Stimulated activated CD8-positive, alpha-beta memory T cell treated with anti-CD3 and anti-CD28 coated beads, Interleukin-15, amount 100 ng/mL, for 1 hour (primary cell): ENCODE measurements at places on chromosomes 1 and 21.

DNA sequence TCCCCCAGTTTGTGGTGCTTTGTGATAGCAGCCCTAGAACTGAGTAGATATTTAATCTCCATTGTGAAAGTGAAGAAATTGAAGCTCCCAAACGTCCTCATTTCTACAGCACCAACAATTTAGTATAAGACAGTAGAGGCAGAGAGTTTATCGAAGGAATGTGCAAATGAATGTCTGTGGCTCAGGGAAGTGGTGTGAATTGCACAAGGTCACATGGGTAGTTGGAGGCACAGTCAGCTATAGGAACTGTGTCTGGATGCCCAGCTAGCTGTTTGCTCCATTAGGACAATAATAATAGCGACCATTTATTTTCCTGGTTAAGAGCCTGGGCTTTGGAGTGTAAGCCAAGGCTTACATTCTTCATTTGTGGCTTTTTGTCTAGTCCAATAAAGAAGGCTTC is 144.4 kb upstream of the USP24 start:
- no peak for DNase-seq

- DNase-seq = no peak
Observed at GRCh38 chr1:112722601-112723510, 7.7 kb upstream of the PPM1J start.

GRCh38 chr21:25557180-25557579 is 50.1 kb downstream of the MRPL39 start:
- DNase-seq = no peak

- no peak for DNase-seq
Observed at GRCh38 chr1:241389400-241389799, 32.4 kb upstream of the RGS7 start.

GRCh38 chr21:33302796-33303195 is 22.0 kb upstream of the IFNAR1 start:
- DNase-seq = no peak

- DNase-seq = no peak
Observed at GRCh38 chr1:1440262-1441001, 4.9 kb downstream of the VWA1 start.

DNA sequence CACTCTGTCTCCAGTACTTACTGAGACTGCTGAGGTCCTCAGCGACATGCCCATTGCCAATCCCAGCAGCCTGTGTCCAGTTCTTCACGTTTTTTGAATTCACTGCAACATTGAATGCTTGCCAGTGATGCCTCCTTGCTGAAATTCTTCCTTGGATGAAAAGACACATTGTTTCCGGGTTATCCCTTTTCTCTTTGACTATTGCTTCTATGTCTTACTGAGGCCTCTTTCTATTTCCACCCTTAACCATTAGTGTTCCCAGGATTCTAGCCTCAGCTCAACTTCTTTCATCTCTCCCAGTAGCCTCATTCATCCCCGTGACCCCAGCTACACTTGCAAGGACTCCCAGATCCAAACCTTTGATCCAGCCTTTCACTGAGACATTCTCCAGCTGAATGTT is 46.5 kb upstream of the KIF26B start:
- DNase-seq = no peak

- no peak for DNase-seq
Observed at GRCh38 chr1:23214640-23215039, 2.7 kb downstream of the HTR1D start.

GRCh38 chr1:208252836-208253576 is 8.8 kb upstream of the PLXNA2 start:
- no peak for DNase-seq

DNA sequence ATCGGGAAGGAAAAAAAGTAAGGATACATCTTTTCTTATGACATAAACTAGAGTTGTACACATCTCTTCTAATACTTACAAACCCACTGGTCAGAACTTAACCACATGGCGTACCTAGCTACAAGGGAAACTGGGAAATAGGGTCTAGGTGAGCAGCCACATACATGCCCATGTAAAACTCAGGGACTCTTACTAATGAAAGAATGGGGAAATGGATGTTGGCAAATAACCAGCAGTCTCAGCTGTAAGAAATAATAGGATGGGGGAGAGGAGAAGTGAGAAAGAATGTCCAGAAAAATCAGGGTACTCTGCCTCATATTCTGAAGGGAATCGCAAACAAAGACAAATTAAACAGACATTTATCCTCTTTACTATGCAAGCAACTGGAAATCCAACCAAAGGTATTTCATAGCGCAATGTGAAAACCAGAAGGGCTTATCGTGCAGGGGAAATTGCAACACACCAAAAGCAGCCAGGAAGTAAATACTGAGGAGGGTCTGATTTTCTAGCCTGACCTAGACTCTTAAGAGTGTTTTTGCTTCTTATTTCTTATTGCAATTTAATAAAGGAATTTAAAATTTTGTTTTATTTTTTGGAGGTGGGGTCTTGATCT is 17.5 kb downstream of the GTF2B start:
- no peak for DNase-seq

DNA sequence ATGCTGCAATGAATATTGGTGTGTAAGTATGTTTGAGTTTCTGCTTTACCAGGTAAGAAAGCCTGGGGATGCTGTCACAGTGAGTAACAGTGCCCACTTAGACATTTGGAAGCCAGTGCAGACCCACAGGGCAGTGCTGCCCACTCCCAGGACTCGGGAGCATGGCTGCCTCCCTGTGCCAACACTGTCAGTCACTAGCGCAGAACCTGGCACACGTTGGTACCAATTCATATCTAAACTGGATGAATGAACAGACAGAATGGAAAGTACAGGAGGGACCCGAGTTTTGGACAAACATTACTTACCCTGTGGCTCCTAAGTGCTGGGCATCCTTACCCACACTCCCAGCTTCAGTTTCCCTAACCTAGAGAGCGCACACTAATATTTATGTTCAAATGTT is 1.6 kb upstream of the EVA1C start:
- DNase-seq = no peak

DNA sequence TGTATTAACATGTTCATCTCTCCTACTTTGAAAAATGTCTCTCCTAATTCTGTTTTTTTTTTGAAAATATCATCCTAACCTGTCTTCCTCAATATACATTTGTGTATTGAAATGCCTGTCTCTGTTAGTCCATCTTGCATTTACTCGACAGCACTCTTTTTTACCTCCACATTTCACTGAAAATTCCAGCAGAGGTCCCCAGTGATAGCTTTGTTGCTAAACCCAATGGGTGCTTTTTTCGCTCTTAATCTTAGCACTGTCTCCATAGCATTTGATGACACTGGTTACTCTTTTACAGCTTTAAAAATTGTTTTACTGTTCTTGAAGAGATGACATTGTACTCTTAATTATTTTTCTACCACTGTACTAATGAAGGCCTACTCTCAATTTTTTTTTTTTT is 10.8 kb downstream of the OSBPL9 start:
- no peak for DNase-seq

- DNase-seq = no peak
Observed at GRCh38 chr1:62530516-62531154, 66.7 kb upstream of the ANGPTL3 start.

GRCh38 chr1:193322211-193322610 is 135.8 kb upstream of the B3GALT2 start:
- no peak for DNase-seq

DNA sequence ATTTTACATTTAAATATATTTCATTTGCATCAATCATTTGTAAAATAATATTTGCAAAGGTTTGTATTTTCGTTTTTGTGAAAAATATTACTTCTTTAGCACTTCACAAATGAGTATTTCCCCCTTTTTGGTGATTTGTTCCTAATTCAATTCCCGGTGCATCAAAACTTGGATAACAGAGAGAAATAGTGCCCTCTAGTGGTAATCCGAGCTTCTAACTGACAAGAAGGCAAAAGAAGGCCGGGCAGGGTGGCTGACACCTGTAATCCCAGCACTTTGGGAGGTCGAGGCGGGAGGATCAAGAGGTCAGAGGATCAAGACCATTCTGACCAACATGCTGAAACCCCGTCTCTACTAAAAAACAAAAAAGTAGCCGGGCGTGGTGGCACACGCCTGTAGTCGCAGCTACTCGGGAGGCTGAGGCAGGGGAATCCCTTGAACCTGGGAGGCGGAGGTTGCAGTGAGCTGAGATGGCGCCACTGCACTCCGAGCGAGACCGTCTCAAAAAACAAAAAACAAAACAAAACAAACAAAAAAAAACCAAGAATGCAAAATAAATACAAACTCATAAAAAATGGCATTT is 137.7 kb downstream of the COL11A1 start:
- DNase-seq = no peak

GRCh38 chr1:25431955-25432719 is 1.4 kb downstream of the MACO1 start:
- no peak for DNase-seq

DNA sequence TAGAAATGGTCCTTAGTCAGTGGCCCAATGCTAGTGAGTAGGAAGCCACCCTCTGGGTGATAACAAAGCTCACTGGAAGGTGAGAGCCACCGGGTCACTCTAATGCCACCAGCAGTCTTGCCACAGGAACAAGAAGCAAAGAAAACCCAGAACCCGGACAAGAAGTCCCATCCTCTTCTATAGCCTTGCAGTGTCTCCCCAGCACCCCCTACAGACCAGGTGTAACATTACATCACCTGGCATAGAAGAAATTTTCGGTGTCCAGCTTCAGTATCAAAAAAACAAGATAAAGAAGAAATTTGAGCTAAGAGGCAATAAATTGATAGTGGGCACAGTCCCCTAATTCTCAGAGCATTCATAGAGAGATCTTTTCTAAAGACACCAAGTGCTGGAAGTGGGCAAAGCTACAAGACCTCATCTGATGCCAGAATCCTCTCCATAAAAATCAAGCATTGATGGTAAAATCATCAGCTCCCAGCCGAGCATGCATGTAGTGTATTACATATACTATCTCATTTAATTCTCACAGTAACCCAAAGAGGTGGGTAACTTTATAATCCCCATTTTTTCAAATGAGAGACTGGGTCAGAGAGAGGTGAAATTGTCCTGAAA is 491.0 kb downstream of the MATN1 start:
- DNase-seq = no peak

GRCh38 chr1:166947398-166948043 is 27.8 kb downstream of the ILDR2 start:
- no peak for DNase-seq

DNA sequence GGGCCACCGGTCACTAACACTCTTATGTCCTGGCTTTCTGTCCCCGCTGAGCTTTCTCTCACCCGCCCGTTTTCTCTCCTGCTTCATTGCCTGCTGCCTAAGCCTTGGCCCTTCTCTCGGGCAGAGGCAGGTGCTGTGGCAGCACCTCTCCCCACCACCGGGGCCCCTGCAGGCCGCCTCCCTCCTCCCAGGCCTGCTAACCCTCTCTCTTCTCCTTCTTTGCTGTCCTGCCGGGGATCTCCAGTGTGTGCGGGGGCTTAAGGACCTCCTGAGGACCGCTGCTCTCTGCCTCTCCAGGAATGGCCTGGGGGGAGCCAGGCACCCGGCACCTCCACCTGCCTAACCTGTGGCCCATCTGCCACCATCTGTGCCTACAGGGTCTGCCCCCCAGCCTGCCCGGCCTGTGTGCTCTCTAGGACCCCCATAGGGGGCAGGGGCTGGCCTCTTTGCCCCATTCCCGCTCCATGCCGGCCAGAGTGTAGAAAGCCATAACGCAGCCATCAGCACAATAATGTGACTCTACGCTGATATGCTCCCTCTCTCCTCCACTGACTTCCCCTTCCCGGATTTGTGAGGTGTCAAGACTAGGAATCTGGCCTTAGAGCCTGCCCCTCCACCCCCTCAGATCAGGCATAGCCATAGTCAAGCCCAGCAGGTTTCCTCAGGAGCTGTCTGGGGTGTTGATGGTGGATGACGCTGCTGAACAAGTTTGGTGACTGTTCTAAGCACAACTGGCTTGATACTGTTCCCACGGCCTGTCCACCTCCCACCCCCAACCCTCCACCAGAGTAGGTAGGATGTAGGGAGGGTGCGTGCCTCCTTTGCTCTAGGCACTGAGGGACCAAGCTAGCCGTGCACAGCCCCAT is 6.1 kb upstream of the SFN start:
- DNase-seq = no peak

- DNase-seq = no peak
Observed at GRCh38 chr1:8213136-8213535, 104.8 kb upstream of the SLC45A1 start.

GRCh38 chr1:178495741-178496409 is 889 bp downstream of the CLEC20A start:
- DNase-seq = no peak

DNA sequence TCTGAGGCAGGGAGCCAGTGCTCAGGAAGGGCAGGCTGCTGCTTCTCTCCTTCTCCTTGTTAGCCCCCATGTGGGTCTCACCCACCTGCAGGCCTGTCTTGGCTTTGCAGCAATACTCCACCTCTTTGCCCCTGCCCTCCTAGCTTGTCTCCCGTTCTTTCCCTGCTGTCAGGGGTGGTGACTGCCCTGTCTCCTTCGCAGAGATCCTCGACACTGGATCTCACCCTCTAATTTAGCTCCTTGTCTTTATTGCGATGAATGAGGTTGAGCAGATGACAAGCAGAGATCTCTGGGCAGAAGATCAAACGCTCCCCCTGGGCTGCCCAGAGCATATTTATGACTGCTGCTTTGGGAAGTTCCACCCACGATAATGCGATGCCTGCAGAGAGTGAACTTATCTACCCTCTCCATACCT is 199.2 kb downstream of the ROR1 start:
- DNase-seq = no peak

- no peak for DNase-seq
Observed at GRCh38 chr21:26061437-26061836, 109.1 kb downstream of the APP start.

DNA sequence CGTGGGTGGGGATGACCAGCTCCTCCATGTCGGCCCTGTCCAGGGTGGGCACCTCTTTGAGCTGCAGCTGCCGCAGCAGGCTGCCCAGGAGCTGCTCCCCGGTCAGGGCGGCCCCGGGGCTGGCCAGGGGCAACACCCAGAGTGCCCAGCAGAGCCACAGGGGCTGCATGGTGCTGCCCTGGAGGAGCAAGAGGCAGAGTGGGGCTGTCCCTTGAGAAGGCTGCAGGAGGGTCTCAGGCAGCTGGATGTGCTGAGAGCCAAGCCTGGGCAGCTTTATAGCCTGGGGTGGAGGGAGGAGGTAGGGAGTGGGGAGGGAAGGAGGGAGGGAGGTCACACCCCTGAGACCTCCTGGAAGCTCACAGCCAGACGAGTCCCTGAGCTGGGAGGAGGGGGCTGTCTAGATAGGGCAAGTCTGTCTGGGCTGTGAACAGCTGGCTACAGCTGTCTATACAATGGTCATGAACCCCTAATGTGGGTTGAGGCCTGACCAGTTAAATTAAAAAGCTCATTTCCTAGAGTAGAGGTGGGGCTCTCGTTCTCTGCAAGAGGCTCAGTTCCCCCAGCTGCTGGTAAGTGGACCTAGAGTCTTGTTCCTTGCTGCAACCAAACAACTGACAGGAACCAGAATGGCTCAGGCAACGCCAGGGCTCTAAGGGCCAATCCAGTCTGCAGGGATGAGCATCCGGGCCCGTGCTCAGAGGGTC is at the start of gene LEFTY1:
Gene LEFTY1 (minus strand): TSS at position 249 of the 704 bp plus-strand sequence. CDS start 80 bp downstream, at position 169.
- DNase-seq = no peak
